ENCODE measurements at places on chromosomes 3 and 15.

DNA sequence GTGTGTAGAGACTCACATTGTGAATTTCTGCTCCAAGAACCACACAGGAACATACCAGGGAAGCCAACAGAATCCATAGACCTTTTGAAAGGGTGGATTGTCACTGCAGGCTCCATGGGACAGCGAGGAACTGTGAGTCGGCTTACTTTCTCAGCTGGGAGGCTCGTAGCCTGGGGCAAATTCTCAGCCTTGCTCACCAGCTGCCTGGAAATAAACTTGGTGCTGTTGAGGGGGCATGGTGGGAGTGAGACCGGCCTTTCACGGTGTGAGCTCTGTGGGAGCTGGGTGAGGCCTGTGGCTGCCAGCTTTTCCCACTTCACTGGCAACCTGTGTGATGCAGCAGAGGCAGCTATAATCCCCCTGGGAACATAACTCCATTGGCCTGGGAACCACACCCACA, 146.6 kb upstream of the P2RY1 start:
- DNase-seq, result no peak

- no peak for DNase-seq
These were observed 35.2 kb downstream of the IFT122 start for GRCh38 chr3:129474984-129475804.

DNA sequence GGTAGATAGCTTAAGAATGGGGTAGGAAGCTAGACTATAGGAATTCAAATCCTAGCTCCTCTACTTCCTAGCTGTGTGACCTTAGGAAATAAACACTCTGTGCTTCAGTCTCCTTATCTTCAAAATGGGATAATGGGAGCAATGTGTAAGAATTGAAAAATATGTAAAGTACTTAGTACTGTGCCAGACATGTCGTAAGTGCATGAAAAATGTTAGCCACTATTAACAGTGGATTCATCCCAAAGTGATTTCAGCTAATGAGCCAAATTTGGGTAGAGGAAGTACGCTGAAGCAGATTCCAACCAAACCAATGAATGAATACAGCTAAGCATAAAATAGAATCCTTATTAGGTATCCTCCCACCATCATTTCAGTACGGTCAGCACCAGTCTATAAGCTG, 192.1 kb downstream of the RORA start:
- no peak for DNase-seq

DNA sequence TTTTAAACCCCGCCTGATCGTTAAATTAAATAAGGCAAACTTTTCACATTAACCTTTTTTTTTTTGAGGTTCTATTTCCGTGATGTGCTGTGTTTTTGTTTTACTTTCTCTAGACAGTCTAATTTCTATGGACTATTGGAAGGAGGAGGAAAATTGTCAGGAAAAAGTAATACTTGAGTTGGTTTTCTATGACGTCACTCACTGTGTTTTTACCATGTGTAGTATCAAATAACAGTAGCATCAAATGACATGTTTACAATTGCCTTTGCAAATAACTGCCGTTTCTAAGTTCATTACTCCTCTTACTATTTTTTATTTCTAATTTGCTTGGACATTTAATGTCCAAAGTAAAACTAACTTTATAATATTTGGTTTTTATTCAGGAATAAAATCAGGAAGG, 32.3 kb downstream of the MYO1E start:
- no peak for DNase-seq

- DNase-seq, result no peak
These were observed 4.4 kb upstream of the ZNF609 start for GRCh38 chr15:64455961-64456371.
